LoVo (cell line): ENCODE measurements at places on chromosomes 3 and 15.

DNA sequence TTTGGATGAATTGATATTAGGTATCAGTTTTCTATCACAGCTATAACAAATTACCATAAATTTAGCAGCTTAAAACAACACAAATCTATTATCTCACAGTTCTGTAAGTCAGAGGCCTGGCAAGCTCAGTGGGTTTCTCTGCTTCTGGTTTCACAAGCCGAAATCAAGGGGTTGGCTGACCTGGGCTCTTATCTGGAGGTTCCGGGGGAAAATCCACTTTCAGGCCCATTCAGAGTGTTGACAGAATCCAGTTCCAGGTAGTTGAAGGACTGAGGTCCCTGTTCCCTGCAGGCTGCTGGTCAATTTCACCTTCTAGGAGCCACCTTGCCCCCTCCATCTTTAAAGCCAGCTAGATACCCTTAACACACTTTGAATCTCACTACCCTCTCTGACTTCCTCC is 11.1 kb upstream of the HHATL start:
- DNase-seq, result no peak

- no peak for DNase-seq
These were observed 1000.9 kb downstream of the AGBL1 start for GRCh38 chr15:87080547-87080946.

DNA sequence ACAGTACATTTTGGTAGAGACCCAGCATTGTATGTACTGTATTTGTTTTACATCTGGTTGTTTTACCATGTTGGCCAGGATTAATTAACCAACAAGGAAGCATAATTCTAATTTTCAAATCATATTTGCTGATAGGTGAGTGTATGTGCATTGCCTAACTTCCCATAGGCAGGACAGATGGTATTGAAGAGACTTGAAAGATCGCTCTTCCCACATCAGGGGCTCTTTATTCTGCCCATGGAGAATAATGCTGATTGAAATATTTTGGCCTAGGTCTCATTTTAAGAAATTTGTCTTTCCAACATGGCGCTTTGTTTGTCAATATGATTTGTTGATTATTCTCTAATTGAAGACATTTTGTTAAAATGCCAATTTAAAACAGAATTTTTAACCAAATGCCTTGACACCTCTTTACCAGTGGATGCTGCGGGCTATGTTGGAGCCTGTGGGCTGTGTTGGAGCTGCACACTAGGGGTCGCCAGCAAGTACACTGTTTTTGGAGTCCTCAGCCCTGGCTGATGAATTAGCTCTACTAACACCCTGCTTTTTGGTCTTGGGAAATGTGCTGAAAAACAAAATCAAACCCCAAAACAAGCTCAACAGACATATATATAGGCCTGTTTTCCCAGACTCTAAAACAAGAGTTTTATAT is 5.3 kb downstream of the P2RY12 start:
- DNase-seq, result no peak

- no peak for DNase-seq
These were observed 47.2 kb downstream of the CCDC33 start for GRCh38 chr15:74283368-74283767.

GRCh38 chr3:30122359-30122758 is 484.0 kb upstream of the TGFBR2 start:
- no peak for DNase-seq
